ENCODE measurements at places on chromosomes 4 and X.

DNA sequence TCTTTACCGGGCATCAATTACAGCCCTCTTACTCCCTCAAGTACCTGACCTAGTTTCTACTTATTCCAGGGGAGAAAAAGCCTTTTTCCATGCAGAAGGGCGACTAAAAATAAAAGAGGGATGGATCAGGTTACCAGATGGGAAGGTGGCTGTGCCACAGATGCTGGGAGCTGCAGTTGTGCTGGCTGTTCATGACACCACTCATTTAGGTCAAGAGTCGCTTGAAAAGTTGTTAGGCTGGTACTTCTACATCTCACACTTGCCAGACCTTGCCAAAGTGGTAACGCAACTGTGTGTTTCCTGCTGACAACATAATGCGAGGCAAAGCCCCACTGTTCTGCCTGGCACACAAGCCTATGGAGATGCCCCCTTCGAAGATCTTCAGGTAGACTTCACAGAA, 148.4 kb upstream of the FGF16 start:
- DNase-seq = no peak

DNA sequence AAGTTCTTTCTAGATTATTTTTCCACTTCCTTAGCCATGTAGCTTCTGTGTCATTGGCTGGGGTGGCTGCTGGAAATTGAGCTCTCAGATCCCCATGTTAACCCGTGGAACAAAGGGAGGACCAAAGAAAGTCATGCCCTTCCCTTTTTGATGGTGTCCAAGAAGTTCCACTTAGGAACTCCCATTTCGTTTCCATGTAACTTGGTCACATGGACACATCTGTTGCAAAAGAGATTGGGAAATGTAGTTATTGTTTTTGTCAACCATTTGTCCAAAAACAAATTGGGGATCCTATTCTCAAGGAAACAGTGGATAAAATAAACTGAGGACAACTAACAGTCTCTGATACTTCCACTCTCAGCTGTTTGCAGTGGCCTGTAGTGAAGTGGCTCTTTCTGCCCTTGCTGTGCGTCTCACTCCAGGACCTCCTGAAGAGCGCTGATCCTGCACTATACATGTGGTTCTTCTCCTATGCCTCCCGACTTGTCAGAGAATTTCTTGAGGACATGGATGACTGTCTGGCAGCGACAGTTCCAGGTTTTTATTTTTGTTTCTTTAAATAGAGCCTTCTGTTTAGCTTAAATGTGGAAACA, 125.3 kb upstream of the LNX1 start:
- DNase-seq = no peak

DNA sequence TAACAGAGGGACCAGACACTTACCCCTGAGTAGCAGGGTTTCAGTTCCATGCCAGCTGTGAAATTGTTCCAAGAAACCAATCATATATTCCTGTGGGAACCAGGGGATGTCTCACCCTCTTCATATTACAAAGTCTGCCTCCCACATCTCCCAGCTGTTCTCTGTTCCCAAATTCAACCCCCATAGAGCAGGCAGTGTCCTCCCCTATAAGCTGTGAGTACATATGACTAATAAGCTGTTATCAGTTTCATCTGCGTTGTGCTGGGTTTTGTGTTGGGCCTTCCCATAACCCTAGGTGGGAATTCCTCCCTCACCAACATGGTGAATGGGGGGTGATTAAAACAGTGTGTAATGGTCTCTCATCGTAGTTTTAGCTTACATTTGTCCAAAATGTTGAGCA, 41.0 kb downstream of the CEP44 start:
- DNase-seq = no peak

DNA sequence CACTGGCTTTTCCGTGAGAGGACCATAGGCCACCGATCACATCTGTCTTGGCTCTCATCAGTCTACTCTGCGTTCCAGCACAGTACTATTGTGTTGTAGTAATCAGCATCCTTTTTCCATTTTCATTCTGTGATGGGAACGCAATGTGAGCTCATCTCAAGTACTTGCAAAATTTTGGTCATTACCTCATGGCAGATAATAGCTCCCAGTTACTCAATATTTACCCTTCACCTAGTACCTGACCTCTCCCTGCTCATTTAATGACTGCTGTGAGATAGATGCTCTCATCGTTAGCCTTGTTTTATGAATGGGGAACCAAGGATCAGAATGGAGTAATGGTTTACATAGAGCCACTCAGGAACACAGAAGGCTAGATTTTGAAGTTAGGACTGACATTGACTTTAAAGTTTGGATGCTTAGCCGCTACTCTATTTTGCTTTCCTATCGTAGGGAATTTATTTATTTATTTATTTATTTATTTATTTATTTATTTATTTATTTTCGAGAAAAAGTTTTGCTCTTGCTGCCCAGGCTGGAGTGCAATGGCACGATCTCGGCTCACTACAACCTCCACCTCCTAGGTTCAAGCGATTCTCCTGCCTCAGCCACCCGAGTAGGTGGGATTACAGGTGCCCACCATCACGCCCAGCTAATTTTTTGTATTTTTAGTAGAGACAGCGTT, 6.5 kb upstream of the GPR101 start:
- DNase-seq = no peak

- DNase-seq = no peak
Observed at GRCh38 chrX:109760922-109761250, 27.8 kb upstream of the ACSL4 start.
